ENCODE measurements at places on chromosomes 7 and 10.

DNA sequence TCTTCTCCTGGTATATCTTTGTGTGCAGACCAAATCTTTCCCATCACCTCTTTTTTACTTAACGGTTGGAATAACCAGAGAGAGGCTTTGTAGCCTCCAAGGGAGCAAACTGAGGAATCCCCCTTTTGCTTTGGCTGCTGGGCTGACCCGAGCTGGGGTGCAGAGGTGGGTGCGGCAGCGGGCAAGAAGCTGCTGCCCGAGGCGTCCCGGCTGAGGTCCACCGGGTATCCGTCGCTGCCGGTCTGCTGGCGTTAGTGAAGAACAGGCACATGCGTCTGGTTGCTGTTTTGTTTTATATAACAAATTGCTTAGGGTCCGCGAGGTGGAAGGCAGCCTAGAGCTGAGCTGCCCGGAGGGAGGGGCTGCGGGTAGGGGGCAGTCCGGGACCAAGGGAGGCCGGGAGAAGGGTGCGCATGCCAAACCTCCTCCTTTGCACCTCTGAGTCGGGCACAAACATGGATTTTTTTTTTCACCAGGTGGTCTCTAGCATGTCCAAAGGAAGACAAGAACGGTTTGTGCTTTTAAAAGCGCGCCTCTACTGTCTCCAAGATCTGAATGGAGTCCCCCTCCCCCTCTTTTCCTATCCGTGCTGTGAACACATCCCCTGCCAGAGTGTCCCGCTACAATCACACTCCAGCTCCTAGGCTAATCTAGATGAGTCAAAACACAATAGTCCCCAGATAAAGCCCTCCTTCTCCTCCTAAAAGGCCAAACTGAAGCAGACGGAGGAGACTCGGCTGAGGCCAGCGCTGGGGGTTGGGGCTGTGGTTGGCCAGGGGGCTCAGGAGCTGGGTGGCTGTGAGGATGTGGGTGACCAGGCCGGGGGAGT, 6.8 kb upstream of the GATA3 start:
- no peak for DNase-seq

DNA sequence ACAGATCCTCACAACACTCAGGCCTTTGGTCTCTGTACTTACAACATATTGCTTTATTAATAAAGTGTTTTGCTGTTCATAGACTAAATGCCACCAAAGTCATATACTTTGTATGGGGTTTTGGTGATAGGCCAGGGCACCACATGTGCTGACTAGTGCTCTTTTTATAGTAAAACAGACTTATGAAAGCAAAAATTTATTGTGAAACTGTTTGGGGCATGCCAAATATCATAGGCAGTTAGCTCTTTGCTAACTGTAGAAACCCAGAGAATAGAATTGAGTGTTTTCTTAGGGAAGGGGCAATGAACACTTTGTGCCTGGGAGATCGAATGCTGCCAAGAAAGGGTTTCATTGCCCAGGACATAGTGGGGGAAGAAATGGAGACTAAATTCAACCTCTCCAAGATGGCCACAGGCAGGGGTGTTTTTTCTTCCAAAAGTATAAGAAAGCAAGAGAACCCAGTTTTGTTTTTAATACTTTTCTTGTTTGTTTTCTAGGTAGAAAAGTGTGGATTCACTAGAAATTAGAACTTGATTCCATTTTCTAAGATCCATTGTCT, 142.7 kb downstream of the TRIL start:
- no peak for DNase-seq

DNA sequence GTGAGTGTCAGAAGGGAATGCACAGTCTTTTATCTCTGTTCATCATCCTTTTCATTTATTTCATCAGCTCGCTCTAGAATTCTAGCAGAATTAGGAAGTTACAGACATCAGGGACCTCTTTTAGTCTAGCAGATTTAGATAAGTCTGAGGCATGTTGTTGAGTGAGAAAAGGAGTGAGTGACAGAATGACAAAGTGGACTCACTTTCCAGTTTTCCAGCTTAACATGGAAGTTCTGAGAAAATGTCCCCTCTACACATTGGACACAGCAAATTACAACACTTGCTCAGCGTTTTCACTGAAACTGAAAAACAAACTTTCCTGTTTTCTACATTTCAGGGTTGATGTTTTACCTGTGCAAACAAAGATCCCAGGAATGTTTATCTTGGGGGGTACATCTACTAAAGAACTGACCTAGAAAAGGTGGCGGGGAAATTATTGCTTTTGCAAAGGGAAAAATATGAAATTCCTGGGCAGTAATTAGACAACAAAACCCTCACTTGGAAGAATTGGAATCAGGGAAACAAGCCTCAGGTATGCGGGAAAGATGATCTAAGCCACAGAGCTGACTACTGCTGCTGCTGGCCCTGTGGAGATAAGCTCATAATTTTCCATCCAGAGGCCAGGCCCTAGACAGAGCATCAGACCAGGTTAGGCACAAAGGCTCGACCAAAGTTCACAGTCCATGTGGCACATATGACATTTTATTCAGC, 14.6 kb upstream of the CYP3A5 start:
- no peak for DNase-seq

DNA sequence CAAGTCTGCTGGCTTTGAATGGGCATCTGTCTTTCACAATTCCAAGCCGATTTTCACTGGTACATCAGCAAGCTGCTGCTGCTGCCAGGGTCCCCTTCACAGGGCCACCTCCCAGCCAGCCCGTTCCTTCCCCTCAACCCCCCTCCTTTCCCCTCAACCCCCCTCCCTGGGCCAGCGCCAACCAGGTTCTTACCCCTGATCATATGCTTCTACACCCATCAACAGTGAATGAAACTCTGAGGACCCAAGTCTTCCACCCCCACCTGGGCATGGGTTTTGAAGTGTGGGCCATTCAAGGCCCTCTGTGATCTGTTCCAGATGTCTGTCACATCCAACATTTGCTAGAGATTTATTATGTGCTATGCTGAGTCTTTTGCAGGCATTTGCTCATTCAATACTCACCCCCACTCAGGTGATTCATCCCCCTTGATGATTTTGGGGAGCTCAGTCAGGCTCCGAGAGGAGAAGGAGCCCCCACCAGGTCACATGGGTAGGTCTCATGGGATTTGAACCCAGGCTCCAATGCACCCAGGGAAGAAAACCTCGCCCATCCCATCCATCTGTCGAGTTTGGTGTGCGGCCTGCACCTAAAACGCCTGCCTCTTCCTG, 52.7 kb upstream of the FOXK1 start:
- no peak for DNase-seq

DNA sequence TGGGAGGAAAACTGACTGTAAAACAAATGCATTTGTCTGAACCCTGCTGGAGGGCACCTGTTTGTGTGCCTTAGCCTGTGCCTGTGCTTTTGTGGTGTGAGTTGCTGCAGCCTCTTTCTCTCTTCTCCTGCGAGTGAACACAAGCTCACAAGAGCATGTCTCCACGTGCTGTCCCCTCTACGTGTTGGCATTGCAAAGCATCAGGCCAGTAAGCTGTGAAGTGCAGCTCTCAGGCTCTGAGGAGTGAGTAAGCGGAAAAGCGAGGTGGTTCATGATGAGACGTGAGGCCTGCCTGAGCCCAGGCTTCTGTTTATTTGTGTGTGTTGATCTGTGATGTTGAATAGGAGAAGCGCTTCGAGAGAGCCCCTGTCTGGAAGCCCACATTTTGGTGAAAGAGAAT, 85.6 kb upstream of the PDCD4 start:
- DNase-seq: no peak

DNA sequence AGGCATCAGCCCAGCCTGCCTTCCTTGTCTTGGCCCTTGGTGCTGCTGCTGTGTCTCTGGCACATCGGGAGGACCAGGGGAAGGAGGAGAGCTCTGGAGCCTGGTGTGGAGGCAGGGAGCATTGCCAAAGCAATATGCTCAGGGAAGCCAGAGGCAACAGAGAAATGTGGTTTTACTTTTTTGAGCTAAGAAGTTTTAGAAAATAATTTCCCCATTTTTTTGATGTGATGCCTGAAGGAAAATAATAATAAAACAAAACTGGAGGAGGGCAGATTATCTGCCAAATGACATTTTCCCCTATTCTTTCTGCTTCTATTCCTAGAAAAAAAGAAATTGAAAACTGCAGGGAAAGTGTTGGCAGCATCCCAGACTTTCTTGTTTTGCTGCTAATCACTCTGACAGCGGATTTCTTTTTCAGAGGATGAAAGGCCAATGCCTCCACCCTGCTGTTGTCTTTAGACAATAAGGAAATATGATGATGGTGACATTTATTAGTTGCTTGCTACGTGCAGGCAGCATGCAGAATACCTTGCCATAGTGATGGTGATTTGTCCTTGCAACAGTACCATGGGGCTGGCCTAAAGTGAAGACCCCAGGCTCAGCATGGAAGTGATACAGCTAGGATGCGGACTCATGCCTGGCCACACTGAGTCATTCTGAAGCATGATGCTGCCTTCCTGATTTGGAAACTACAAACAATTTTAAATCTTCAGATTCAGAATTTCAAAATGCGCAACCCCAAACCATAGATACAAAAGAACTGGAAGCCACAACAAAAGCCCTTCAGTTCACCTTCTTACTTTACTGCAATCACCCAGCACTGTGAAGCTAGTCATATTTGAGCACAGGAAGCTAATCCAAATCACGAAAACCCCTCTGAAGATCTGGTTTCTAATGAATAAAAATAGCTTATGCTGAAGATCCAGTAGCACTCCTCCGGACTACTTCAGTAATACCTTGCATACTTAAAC, 260.2 kb upstream of the TMEM72 start:
- DNase-seq: no peak

DNA sequence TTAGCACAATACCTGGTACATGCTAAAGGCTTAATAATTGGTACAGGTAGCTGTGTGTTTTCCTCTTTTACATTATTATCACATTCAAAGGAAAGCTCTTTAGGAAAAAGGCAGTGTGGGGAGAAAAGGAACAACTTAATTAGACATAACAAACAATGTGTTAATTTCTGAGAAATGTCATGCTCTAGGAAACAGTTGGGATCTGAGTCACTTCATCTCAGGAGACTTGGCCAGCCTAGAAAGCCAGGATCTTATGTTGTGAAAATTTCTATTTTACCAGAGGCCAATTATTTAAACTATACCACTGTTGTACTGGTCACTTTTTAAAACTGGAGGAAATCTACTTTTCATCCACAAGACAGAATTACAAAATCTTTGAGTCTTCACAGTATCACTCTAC, 39.6 kb downstream of the ARMH3 start:
- DNase-seq: no peak
